Endothelial cell of umbilical vein (primary cell): ENCODE measurements at places on chromosomes 3 and 15. TPM values are rescaled to one million over a fixed set of nuclear protein-coding genes. Genes with fewer than 3 reads are reported as not detected.

DNA sequence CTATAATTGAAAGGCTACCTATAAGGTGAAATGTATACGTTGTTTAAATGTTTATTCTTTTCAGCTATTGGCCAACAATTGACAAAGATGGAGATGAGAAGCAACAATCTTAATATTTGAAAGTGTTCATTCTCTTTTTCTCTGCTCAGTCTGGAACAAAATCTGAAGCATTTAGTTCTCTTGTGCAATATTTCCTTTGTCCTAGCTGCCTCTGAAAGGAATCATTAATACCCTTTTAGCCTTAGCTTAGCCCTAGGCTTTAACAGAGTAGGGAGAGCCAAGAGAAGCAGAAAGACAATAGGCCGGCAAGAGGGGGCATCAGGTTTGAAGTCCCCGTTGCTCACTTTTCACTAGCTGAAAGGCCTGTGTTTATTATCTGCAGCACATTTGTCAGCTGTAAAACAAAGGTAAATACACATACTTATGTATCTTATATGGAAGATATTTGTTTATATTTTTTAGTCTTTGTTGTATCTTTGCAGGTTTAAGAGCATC is 422.5 kb upstream of the SEMA6D start:
- H3K4me1 ChIP-seq: no peaks in the 10 kb centered on the region
- no peak overlapping the region for H3K27ac ChIP-seq
- no peak for DNase-seq
- H3K4me3 ChIP-seq: no peak overlapping the region
- no peaks in the 10 kb centered on the region for H3K27me3 ChIP-seq
- no peaks in the 10 kb centered on the region for H3K36me3 ChIP-seq

GRCh38 chr3:190120269-190121060 is at the start of gene P3H2:
TSS of gene P3H2 (minus strand) at chr3:190120897. CDS start at chr3:190120731, 166 bp downstream.
- DNase-seq: peak; percentile 93
- peaks cover 9% of the 10 kb centered on the region for H3K4me1 ChIP-seq
- H3K4me3 ChIP-seq: peak within 1 kb of the TSS; percentile 62

- DNase-seq: no peak
- peaks cover 3% of the 10 kb centered on the region for H3K27me3 ChIP-seq
- H3K4me1 ChIP-seq: no peaks in the 10 kb centered on the region
These were observed 175.6 kb downstream of the MFSD1 start for GRCh38 chr3:158977497-158977896.

DNA sequence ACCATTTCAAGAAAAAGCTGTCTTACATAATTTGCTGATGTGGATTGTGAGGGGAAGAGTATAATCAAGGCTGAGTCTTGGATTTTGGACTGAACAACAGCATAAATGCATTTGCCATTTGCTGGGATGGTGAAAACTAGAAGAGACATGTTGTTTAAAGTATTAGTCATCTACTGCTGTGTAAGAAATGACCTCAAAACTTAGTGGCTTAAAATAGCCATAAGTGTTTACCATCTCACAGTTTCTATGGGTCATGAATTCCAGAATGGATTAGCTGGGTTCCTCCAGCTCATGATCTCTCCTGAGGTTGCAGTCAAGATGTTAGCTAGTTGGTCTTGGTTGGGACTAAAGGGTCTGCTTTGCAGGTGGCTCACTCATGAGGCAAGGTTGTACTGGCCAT is 66.2 kb downstream of the SCN11A start:
- DNase-seq: no peak
- H3K27me3 ChIP-seq: peaks cover 1% of the 10 kb centered on the region
- H3K36me3 ChIP-seq: no peaks in the 10 kb centered on the region
- peaks cover 6% of the 10 kb centered on the region for H3K4me1 ChIP-seq
- H3K27ac ChIP-seq: no peak overlapping the region

CPLX3 gene
- 0.16 TPM in 1 of 2 replicates, not detected in the other for total RNA-seq

DNA sequence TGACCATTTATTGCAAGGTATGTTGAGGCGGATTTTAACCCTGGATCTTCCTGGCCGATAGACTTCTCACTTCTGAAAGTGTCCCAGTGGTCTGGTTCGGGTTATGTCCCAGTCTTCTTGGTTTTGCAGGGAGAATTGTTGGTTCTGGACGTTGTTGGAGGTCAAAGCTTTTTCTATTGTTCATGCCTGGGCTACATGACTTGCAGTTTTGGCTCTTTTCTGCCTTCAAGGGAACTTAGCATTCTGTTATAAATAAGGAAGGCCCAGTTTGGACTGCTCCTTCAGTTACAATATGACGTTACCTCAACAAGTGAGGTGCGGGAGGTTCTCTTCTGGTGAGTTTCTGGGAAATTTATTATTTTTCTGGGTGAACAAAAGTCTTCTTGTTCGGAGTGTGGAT is 614.3 kb downstream of the DIPK2A start:
- peaks cover 11% of the 10 kb centered on the region for H3K4me1 ChIP-seq
- DNase-seq: no peak
- H3K27ac ChIP-seq: no peak overlapping the region
- H3K27me3 ChIP-seq: no peaks in the 10 kb centered on the region
- no peak overlapping the region for H3K4me3 ChIP-seq

GRCh38 chr3:84165328-84165727 is 793.5 kb upstream of the CADM2 start:
- no peak for DNase-seq
- H3K36me3 ChIP-seq: no peaks in the 10 kb centered on the region
- H3K4me1 ChIP-seq: no peaks in the 10 kb centered on the region
- no peak overlapping the region for H3K27ac ChIP-seq
- H3K27me3 ChIP-seq: no peaks in the 10 kb centered on the region

DUOXA2 gene
- total RNA-seq: not detected in 2 replicates

DUOX1 gene
- total RNA-seq: not detected in 2 replicates

TAGLN3 gene
- total RNA-seq: not detected in 2 replicates

GHRL gene
- not detected in 2 replicates for total RNA-seq

- H3K27me3 ChIP-seq: no peaks in the 10 kb centered on the region
- no peak for DNase-seq
- H3K4me3 ChIP-seq: no peak overlapping the region
- no peaks in the 10 kb centered on the region for H3K36me3 ChIP-seq
These were observed 50.5 kb downstream of the SRGAP3 start for GRCh38 chr3:9198899-9199335.

GRCh38 chr15:89494941-89495637 is 1.3 kb downstream of the RHCG start:
- no peaks in the 10 kb centered on the region for H3K4me1 ChIP-seq
- no peaks in the 10 kb centered on the region for H3K36me3 ChIP-seq
- H3K4me3 ChIP-seq: no peak overlapping the region
- DNase-seq: no peak

DNA sequence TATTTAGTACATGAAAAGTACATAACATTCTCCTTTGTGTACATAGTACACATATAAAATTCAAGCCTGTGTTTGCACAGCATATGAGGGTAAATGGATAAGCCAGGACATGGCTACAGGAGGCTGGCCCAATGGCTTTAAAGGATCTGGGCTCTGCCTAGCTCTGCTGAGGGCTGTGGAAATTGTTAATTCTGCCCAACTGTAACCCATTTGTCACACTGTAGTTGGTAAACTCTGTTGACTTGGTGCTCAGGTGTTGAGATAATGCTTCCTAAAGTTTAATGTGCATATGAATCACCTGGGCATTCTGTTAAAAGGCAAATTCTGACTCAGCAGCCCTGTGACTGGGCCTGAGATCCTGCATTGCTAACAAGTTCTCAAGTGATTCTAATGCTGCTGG is 196.5 kb upstream of the ZPLD1 start:
- H3K27ac ChIP-seq: no peak overlapping the region
- no peak overlapping the region for H3K4me3 ChIP-seq
- H3K27me3 ChIP-seq: peaks cover 29% of the 10 kb centered on the region
- no peaks in the 10 kb centered on the region for H3K36me3 ChIP-seq
- DNase-seq: no peak

DNA sequence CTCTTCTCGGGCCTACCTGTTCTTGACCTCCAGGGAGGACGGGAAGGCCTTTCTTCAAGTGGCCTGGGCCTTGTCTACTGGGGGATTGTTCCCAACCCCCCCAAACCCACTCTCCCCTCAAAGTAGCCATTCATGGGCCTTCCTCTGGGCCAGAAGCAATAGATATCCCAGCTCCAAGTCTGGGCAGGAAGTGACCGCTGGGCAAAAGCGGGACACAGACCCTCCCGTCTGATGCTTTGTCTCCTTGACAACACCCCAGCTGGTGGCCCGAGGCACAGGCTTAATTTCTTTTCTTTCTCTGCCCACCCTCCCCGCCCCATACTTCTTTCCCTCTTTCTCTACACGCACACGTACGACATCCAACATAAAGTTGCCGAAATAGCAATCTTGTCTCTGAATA is 41.4 kb upstream of the FEZF2 start:
- no peaks in the 10 kb centered on the region for H3K36me3 ChIP-seq
- peaks cover 3% of the 10 kb centered on the region for H3K27me3 ChIP-seq
- no peak for DNase-seq
- H3K4me1 ChIP-seq: no peaks in the 10 kb centered on the region

PTPN23 gene
- total RNA-seq: 57.4 and 63.5 TPM in 2 replicates

GRCh38 chr3:49411535-49411967 is 225 bp downstream of the RHOA start:
- peak overlapping the region; percentile 99 for H3K4me3 ChIP-seq
- H3K27me3 ChIP-seq: no peaks in the 10 kb centered on the region
- peaks cover 4% of the 10 kb centered on the region for H3K36me3 ChIP-seq

GRCh38 chr3:146026547-146026946 is 134.4 kb downstream of the PLOD2 start:
- DNase-seq: no peak
- H3K27me3 ChIP-seq: no peaks in the 10 kb centered on the region
- no peak overlapping the region for H3K4me3 ChIP-seq
- H3K36me3 ChIP-seq: no peaks in the 10 kb centered on the region
- no peaks in the 10 kb centered on the region for H3K4me1 ChIP-seq
- H3K27ac ChIP-seq: no peak overlapping the region

MAGEL2 gene
- not detected in 2 replicates for total RNA-seq

ZMAT3 gene
- total RNA-seq: 33.1 and 35.5 TPM in 2 replicates

DNA sequence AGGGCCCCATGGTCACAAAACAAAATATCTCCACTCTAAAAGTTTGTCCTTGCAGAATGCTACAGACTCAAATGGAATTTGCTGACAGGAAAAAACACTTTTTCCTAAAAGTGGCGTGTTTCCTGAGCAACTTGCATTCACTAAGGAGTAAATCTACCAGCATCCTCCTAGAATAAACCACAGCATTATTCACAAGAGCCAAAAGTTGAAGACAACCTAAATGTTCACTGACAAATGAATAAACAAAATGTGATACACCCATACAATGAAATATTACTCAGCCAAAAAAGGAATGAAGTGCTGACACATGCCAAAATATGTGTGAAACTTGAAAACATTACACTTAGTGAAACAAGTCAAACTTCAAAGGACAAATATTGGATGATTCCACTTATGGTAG is 28.9 kb downstream of the ITGB5 start:
- H3K27me3 ChIP-seq: no peaks in the 10 kb centered on the region
- peak overlapping the region; percentile 87 for H3K27ac ChIP-seq
- H3K4me3 ChIP-seq: no peak overlapping the region

ALS2CL gene
- total RNA-seq: 9.7 and 10.1 TPM in 2 replicates

KNG1 gene
- total RNA-seq: not detected in 2 replicates

DNA sequence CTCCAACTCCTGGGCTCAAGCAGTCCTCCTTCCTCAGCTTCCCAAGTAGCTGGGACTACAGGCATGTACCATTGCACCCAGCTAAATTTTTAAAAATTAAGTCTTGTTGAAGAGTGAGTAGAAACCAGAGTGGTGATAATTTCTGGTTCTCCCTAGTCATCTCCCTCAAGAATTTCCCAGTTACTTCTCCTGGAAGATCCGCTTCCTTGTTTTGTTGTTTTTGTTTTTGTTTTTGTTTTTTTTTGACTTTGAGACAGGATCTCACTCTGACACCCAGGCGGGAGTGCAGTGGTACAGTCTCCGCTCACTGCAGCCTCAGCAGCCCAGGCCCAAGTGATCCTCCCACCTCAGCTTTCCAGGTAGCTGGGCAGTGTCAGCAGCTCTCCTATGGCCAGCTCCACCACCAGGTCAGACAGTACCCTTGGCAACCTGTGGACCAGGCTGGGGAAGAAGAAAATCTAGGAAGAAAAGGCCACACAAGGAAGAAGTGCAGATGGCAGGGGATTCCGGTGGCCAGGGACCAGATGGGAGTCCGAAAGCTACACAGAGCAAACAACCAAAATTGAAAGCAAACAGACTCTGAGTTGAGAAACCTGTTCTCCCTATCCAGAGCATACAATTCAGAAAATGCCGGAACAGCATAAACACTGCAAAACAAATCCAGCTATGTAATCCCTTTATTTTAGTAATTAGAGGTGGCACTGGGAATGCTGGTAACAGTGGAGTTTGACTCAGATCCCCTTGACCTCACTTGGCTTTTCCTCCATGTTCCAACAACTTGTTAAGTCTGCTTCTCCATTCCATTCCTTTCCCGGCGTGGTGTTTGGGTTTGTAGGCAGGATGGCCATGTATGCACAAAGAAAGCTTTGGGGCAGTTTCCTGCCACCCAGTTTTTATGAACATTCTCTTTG is 266.6 kb upstream of the CTDSPL start:
- H3K4me1 ChIP-seq: no peaks in the 10 kb centered on the region
- H3K27me3 ChIP-seq: no peaks in the 10 kb centered on the region
- H3K36me3 ChIP-seq: no peaks in the 10 kb centered on the region
- no peak for DNase-seq
- no peak overlapping the region for H3K27ac ChIP-seq

GRCh38 chr3:17030956-17031652 is 146.3 kb downstream of the PLCL2 start:
- H3K36me3 ChIP-seq: no peaks in the 10 kb centered on the region
- no peaks in the 10 kb centered on the region for H3K27me3 ChIP-seq
- no peaks in the 10 kb centered on the region for H3K4me1 ChIP-seq
- no peak overlapping the region for H3K4me3 ChIP-seq
- no peak for DNase-seq
- H3K27ac ChIP-seq: no peak overlapping the region

RPLP1 gene
- total RNA-seq: 1,595 and 1,603 TPM in 2 replicates

GRCh38 chr3:172461530-172462138 is 13.4 kb upstream of the GHSR start:
- peaks cover 2% of the 10 kb centered on the region for H3K27me3 ChIP-seq
- H3K4me1 ChIP-seq: peaks cover 7% of the 10 kb centered on the region
- H3K27ac ChIP-seq: no peak overlapping the region
- H3K36me3 ChIP-seq: no peaks in the 10 kb centered on the region
- DNase-seq: no peak
- H3K4me3 ChIP-seq: no peak overlapping the region

SFMBT1 gene
- total RNA-seq: 4.6 and 6.0 TPM in 2 replicates

GRCh38 chr3:18751514-18751913 is 326.4 kb upstream of the SATB1 start:
- DNase-seq: no peak
- H3K4me3 ChIP-seq: no peak overlapping the region
- H3K27me3 ChIP-seq: no peaks in the 10 kb centered on the region
- no peaks in the 10 kb centered on the region for H3K36me3 ChIP-seq
- no peaks in the 10 kb centered on the region for H3K4me1 ChIP-seq

DNA sequence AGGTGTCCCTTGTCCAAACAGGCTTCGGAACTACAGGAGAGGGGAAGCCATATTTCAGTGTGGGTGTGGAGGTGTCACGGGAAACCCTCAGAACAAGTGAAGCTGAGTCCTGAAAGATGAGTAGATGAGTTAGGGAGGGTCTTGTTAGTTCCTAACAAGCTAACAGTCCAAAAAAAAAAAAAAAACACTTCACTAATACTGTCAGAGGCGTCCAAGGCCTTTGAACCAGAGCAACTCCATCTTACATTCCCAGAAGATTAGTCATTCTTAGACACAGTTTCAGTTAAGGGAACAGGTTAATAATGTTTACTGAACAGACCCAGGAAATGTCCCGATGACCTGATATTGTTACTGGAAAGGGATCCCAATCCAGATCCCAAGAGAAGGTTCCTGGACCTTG is 7.0 kb upstream of the ATP8B4 start:
- no peaks in the 10 kb centered on the region for H3K4me1 ChIP-seq
- H3K27ac ChIP-seq: no peak overlapping the region
- no peak for DNase-seq
- no peak overlapping the region for H3K4me3 ChIP-seq
- no peaks in the 10 kb centered on the region for H3K27me3 ChIP-seq
- no peaks in the 10 kb centered on the region for H3K36me3 ChIP-seq

USP50 gene
- total RNA-seq: not detected in 2 replicates
